Gastrocnemius medialis (tissue), 4 donors: ENCODE measurements at places on chromosomes 2 and 18. TPM values are rescaled to one million over a fixed set of nuclear protein-coding genes. Genes with fewer than 3 reads are reported as not detected.

DNA sequence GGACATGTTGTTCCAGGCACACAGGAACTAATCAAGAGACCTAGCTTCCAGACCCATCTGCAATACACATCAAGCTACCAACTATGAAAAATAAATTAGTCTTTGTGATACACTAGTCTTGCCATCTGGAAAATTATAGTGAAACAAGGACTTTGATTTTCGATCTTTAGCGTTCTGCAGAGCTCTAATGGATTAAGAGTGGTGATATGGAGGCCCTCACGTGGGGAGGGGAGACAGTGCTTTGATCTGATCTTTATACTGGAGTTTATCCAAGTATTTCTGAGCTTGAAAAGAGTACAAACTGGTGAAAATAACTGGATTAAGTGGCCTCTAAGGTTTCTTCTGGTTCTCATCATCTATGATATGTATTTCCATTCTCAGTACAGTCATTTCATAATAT lies 273.4 kb upstream of the CDH7 start:
- no peak for DNase-seq

GRCh38 chr2:117968722-117969121 lies 45.1 kb downstream of the CCDC93 start:
- DNase-seq, result no peak

DNA sequence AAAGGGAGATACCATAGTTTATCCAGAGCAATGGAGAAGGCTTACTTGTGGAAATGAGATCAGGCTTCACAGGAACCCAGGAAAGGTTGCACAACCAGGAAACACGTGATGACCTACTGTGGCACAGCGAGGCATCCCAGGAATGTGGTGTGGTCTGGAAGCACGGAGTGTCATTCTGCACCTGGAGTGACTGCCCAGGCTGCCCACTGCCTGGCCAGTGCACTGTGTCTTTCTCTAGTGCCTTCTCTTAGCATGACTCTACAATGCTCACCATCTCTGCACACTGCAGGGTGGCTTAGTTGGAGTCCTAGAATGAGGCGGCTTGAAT lies 48.9 kb downstream of the CHST9 start:
- no peak for DNase-seq

GRCh38 chr2:188598551-188598950 lies 306.9 kb downstream of the GULP1 start:
- DNase-seq, result no peak

DNA sequence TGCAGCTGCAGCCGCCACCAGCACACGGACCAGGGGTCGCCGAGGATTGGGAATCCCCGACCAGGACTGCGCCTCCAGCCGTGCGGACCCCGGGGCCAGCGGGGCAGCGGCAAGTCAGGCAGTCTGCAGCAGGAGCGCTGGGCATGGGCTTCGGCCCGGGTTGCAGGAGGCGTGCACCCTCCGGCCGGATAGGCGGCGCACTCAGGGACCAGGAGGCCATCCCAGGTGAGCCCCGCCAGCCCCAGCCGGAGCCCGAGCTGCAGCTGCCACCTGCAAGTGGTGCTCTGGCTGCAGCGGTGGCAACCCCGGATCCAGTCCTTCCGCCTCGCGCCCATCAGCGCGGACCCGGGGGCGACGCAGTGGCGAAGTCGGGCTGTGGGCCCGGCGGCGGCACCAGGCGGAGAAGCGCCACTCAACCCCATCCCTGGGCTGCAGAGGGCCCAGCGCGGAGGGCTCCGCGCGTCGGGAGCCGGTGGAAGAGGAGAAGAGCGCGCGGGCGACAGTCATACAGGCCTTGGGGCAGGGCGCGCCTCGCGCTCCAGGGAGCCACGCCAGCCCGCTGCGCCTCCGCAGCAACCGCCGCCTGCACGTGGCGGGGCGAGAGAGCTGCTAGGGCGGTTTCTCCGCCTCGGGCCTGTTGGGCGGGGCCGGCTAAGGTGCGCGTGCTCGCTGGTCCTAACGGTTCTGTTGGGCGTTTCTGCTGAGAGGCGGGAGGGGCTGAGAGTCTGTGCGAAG lies 73.8 kb downstream of the RPIA start:
- DNase-seq, result no peak

DNA sequence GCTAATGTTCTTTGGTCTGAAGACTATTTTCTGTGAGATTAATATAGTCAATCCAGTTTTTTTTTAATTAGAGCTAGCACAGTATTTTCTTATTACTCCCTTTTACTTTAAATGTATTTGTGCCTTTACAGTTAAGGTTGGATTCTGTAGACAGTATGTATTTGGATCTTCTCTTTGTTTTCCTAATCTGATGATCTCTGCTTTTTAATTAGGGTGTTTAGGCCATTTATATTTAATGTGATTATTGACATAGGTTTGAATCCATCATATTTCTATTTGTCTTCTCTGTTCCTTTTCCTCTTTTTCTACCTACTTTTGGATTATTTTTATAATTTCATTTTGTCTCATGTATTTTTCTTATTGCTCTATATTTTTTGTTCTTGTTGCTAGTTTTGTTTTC lies 437.7 kb downstream of the CPS1 start:
- no peak for DNase-seq

The SLC9A4 gene
- not detected for total RNA-seq

The TDRD15 gene
- not detected for total RNA-seq

- DNase-seq, result no peak
Measured at GRCh38 chr2:240191001-240191400, 50.5 kb upstream of the OTOS start.

GRCh38 chr2:238895361-238895882 lies 47.5 kb downstream of the TWIST2 start:
- DNase-seq, result no peak

- no peak for DNase-seq
Measured at GRCh38 chr18:32629981-32630700, 142.7 kb downstream of the KLHL14 start.

The DSC3 gene
- not detected for total RNA-seq

DNA sequence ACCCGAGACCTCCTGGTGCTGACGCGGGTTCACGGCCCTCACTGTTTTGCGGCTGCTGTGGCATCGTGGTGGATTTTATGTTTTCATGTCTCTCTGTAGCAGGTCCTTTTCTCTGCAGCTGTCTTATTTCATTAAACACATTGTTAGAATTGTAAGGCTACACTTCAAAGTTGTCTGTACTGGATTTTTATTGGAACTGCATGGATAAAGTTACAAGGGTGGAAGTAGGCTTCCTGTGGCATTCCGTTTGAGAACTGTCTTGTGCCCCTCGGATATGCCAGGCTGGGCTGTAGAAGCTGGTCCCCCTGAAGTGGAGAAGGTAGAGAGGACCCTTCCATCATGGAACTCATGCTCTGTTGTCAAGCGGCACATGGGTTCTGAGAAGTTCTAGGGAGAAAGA lies 127.3 kb downstream of the SNTG2 start:
- no peak for DNase-seq

DNA sequence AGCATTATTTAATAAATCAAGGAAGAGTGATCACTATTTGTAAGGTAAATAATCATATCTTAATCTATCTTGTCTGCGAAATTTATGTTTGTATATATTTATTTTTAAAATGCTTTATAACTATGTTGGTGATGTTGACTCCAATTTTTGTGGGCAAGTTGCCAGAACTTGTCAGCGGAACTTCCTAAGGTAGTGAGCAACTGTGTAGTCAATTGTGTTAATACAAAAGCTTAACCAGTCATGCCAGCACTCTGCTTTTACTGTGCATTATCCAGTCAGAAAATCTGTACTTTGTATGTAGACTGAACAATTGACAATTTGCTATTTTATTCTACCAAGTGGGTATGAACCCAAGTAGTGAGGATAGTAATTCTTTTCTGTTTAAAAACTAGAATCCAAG lies 61.9 kb upstream of the RND3 start:
- DNase-seq, result no peak

The SMARCAL1 gene
- 7.4 TPM for total RNA-seq

The ZSWIM2 gene
- not detected for total RNA-seq

DNA sequence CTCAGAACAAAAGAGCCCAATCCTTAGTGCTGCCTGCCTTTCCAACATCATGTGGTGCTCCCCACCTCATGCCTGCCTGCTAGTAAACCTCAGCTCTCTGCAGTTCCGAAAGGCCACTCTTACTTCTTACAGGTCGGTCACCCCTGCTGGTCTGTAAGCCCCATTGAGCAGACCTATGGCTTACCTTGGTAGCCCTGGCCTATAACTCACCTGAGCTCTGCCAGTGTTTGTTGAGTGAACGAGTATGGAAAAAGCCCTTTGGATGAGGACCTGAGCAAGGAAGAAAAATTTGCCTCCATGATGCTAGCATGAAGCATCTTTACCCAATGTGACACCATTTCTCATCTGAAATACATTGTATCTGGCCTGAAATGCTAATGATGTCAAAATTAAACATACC lies 83.3 kb downstream of the LIPG start:
- no peak for DNase-seq

- no peak for DNase-seq
Measured at GRCh38 chr2:218130377-218130776, 4.5 kb downstream of the CXCR2 start.

The SLC5A7 gene
- total RNA-seq, result not detected

The CLEC4F gene
- not detected for total RNA-seq

DNA sequence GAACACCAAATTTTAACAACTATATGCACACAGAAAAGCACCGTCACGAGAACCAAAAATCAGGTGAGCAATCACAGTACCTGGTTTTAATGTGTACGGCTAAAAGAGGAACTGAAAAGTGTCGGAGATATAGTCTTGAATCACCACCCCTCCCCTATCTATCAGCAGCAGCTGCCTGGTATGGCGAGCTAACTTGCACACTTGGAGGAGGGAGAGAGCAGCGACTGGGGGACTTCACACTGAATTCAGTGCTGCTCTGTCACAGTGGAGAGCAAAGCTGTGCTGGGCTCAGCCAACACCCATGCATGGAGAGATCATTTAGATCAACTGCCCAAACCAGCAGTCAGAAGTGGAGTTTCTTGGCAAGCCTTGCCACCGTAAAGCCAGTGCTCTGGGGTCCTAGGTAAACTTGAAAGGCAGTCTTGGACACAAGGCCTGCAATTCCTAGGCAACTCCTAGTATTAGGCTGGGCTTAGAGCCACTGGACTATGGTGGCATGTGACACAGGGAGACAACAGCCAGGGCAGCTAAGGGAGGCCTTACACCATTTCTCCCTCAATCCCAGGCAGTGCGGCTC lies 89.2 kb upstream of the CD226 start:
- no peak for DNase-seq
